ENCODE measurements at places on chromosomes 4 and X. TPM values are rescaled to one million over a fixed set of nuclear protein-coding genes. Genes with fewer than 3 reads are reported as not detected.

Gene BEX1
- total RNA-seq, result 10.8 TPM

Gene FHIP1A
- 21.4 TPM for total RNA-seq

Gene PLK4
- 0.49 TPM for total RNA-seq

Gene SSX2
- total RNA-seq, result not detected

Gene JCHAIN
- 6.9 TPM for total RNA-seq

Gene SLC35A2
- total RNA-seq, result 10.4 TPM

Gene ADH1C
- total RNA-seq, result 2.6 TPM

Gene ESX1
- not detected for total RNA-seq

Gene PAGE2B
- total RNA-seq, result not detected

- H3K27ac ChIP-seq, result peak overlapping the region; percentile 70
- H3K4me1 ChIP-seq, result peaks cover 11% of the 10 kb centered on the region
- no peaks in the 10 kb centered on the region for H3K27me3 ChIP-seq
- peaks cover 9% of the 10 kb centered on the region for H3K36me3 ChIP-seq
- DNase-seq, result no peak
- peak overlapping the region; percentile 80 for H3K4me3 ChIP-seq
Observed at GRCh38 chrX:23782455-23782854, 518 bp upstream of the SAT1 start.

- H3K36me3 ChIP-seq, result no peaks in the 10 kb centered on the region
- DNase-seq, result no peak
Observed at GRCh38 chr4:3065551-3065950, 8.8 kb downstream of the HTT-AS start.

DNA sequence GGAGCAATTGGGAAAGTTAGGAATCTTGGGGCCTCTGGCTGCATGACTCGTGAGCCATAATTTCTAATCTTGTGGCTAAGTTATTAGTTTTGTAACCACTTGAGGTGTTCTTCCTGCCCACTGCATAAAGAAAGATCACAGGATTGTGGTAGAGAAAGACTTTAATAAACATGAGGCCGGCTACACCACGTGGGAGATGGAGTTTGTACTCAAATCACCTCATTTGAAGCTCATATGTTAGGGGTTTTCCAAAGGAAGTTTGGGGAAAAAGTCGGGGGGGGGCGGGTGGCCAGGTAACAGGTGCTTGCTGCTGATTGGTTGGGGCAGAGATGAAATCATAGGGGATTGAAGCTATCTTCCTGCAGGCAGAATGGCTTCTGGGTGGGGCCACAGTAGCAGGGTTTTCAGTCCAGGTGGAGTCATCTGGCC is 287.8 kb downstream of the ZNF674 start:
- no peak overlapping the region for H3K27ac ChIP-seq
- H3K4me1 ChIP-seq, result no peaks in the 10 kb centered on the region
- no peak for DNase-seq
- H3K36me3 ChIP-seq, result no peaks in the 10 kb centered on the region

DNA sequence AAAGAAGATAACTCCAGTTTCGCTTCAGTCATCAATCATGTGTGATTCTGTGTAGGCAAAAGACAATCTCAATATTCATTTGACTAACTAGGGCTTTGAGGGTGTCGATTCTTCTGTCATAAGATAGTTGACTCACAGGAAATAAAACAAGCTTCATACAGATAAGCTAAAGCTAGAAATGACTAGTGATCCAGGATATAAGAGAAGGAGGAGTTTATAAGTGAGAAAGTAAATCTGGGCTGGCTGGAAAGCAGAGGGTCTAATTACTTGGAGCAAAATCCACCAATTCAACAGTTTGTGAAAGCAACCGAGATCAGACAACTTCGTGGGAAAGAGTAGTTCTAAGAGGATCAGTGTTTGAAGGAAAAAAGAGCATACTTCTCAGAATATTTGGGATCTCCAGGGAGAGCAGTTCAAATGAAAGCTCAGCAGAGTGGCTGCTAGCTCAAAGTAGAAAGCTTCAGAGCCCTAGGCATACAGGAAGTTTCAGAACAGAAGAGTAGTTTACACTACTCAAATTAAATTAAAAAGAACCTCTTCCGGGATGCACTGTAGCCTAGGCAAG is 429.3 kb downstream of the INPP4B start:
- peaks cover 18% of the 10 kb centered on the region for H3K4me1 ChIP-seq
- no peak for DNase-seq
- H3K27ac ChIP-seq, result peak overlapping the region; percentile 22
- H3K36me3 ChIP-seq, result no peaks in the 10 kb centered on the region

GRCh38 chr4:78710536-78710935 is 65.6 kb upstream of the BMP2K start:
- peaks cover 1% of the 10 kb centered on the region for H3K4me1 ChIP-seq
- H3K4me3 ChIP-seq, result no peak overlapping the region
- DNase-seq, result no peak

GRCh38 chr4:7901311-7901885 is 38.3 kb downstream of the AFAP1 start:
- DNase-seq, result no peak
- H3K36me3 ChIP-seq, result no peaks in the 10 kb centered on the region
- no peak overlapping the region for H3K27ac ChIP-seq
- H3K27me3 ChIP-seq, result no peaks in the 10 kb centered on the region
- peaks cover 61% of the 10 kb centered on the region for H3K4me1 ChIP-seq
- no peak overlapping the region for H3K4me3 ChIP-seq

DNA sequence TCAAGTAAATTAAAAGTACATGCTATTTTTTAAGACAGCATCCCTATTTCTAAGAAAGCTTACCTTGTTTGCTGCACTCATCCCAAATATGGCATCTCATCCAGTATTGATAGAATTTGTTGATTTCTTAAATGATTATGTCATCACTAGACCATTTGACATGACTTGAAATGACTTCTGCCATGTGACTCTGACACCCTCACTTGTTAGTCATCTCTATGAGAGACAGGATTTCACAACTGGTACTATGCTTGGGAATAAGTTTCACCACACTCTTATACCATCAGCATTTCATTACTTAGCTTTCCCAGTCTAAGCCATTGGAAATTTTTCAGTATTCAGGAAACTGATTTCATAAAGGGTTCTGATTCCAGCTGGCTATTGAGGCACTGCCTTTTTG is 55.3 kb downstream of the TMPRSS11F start:
- H3K36me3 ChIP-seq, result no peaks in the 10 kb centered on the region
- no peaks in the 10 kb centered on the region for H3K4me1 ChIP-seq
- no peak overlapping the region for H3K27ac ChIP-seq
- H3K27me3 ChIP-seq, result no peaks in the 10 kb centered on the region
- H3K4me3 ChIP-seq, result no peak overlapping the region
- no peak for DNase-seq

- H3K4me3 ChIP-seq, result no peak overlapping the region
- H3K4me1 ChIP-seq, result peaks cover 81% of the 10 kb centered on the region
- no peak overlapping the region for H3K27ac ChIP-seq
- H3K36me3 ChIP-seq, result no peaks in the 10 kb centered on the region
Observed at GRCh38 chr4:6811165-6811564, 28.6 kb downstream of the KIAA0232 start.

DNA sequence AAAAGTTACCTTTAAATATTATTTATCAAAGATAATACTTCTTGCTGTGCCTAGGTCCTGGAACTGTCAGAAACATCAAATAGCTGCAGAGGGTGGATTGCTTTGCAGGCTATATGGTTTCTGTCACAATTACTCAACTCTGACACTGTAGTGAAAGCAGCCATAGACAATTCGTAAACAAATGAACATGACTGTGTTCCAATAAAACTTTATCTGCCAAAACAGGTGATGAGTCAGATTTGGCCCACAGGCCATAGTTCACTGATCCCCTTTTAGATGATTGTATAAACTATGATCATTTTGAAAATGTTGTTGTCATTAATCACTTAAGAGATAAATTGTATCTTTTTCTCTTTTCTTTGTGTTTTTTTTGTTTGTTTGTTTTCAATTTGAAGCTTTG is 8.4 kb upstream of the MEPE start:
- no peaks in the 10 kb centered on the region for H3K36me3 ChIP-seq
- DNase-seq, result no peak
- H3K4me3 ChIP-seq, result no peak overlapping the region
- no peaks in the 10 kb centered on the region for H3K4me1 ChIP-seq

DNA sequence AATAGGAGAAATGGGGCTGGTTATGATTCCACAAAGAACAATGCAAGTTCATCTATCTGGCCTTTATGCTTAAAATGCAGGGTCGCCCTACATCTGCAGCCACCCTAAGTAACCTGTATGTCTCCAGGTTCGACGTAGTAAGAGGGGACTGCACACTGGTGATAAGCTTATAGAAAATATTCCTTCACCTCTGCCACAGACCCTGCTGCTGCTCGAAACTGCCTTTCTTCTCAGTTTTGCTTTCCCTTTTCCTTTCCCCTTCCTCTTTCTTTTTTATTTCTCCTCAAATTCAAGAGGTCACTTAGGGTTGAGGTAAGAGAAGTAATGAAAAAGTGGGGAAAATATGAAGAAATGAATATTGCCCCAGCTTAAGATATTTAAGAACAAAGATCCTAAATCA is 123.5 kb downstream of the DCHS2 start:
- DNase-seq, result no peak
- no peak overlapping the region for H3K27ac ChIP-seq
- H3K36me3 ChIP-seq, result no peaks in the 10 kb centered on the region
- H3K4me1 ChIP-seq, result no peaks in the 10 kb centered on the region
- no peak overlapping the region for H3K4me3 ChIP-seq
- H3K27me3 ChIP-seq, result peaks cover 17% of the 10 kb centered on the region

- peaks cover 21% of the 10 kb centered on the region for H3K4me1 ChIP-seq
- H3K4me3 ChIP-seq, result peak overlapping the region; percentile 80
- H3K27ac ChIP-seq, result peak overlapping the region; percentile 94
- H3K27me3 ChIP-seq, result no peaks in the 10 kb centered on the region
- no peak for DNase-seq
Observed at GRCh38 chrX:118345045-118345463, 852 bp upstream of the WDR44 start.

GRCh38 chr4:74437866-74438265 is 7.1 kb upstream of the AREG start:
- H3K4me3 ChIP-seq, result no peak overlapping the region
- H3K27ac ChIP-seq, result no peak overlapping the region
- no peak for DNase-seq
- no peaks in the 10 kb centered on the region for H3K27me3 ChIP-seq
- H3K4me1 ChIP-seq, result no peaks in the 10 kb centered on the region
- no peaks in the 10 kb centered on the region for H3K36me3 ChIP-seq

DNA sequence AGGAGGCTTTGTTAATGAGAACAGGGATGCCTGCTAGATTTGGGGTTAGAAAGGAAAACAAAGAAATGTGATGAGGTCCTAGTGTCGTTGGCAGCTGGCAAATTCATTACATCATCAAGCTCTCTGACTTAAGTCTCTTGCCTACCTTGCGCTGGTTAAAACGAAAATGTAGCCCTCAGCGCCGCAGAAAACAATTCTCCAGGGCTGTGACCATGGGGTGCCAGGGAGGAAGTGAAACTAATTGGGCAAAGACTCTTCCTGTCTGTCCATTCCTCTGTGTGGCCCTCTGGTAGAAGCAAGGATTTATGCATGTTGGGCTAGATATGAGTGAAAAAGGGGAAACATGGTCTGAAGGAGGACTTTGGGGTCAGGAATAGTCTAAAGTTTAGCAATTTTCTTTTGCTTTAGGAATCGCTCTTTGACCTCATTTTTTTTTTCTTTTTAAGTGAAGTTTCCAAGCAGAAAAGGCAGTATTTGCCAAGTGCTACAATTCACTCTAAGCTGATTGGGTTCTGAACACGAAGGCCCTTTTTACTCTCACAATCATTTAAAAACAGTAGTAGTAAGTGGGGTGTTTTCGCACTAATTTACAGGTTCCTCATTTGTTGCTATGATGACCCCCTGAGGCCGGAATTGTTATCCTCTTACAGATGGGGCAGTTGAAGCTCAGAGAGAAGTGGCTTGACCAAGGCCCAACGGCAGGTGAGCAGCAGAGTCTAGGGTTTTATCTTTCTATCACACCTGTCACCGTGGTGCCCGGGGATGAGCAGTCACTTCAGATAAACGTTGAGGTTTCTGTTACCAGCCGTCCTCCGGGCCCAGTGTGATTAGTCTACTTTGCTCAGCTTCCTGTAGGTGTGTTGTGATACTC is 27.3 kb upstream of the CHRNA9 start:
- no peaks in the 10 kb centered on the region for H3K36me3 ChIP-seq
- H3K4me1 ChIP-seq, result peaks cover 4% of the 10 kb centered on the region
- peaks cover 29% of the 10 kb centered on the region for H3K27me3 ChIP-seq
- H3K27ac ChIP-seq, result peak overlapping the region; percentile 3
- peak; percentile 18 for DNase-seq

- H3K4me1 ChIP-seq, result no peaks in the 10 kb centered on the region
- no peak overlapping the region for H3K27ac ChIP-seq
- DNase-seq, result no peak
- no peaks in the 10 kb centered on the region for H3K27me3 ChIP-seq
- H3K4me3 ChIP-seq, result no peak overlapping the region
- H3K36me3 ChIP-seq, result no peaks in the 10 kb centered on the region
Observed at GRCh38 chr4:73815145-73815544, 21.3 kb upstream of the CXCL6 start.

- H3K36me3 ChIP-seq, result no peaks in the 10 kb centered on the region
- H3K4me1 ChIP-seq, result no peaks in the 10 kb centered on the region
- H3K27ac ChIP-seq, result no peak overlapping the region
- no peaks in the 10 kb centered on the region for H3K27me3 ChIP-seq
Observed at GRCh38 chr4:9703391-9703790, 78.0 kb upstream of the DRD5 start.

- H3K27ac ChIP-seq, result no peak overlapping the region
- H3K36me3 ChIP-seq, result no peaks in the 10 kb centered on the region
- no peak overlapping the region for H3K4me3 ChIP-seq
Observed at GRCh38 chr4:168527560-168527959, 30.7 kb downstream of the PALLD start.

DNA sequence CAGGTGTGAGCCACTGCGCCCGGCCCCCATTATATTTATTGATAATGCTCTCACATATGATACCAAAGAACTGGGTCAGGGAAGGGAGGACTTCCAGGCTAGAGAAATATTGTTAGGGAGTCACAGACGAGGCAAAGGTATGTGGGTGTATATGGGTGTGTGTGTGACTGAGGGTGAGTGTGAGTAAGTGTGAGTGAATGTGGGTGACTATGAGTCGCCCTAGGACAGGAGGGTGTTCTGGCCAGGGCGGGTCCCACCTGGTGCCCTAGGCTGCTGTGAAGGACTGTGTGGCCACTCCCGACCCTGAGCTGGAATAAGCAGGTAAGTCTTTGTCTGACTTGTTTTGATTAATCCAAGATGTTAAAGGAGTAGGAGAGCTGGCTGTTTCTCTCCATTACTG is 34.4 kb downstream of the RWDD4 start:
- H3K4me1 ChIP-seq, result no peaks in the 10 kb centered on the region

All from left ventricle myocardium inferior (tissue), 1 donor.